Activated CD8-positive, alpha-beta memory T cell treated with anti-CD3 and anti-CD28 coated beads for 48 hours (primary cell): ENCODE measurements at places on chromosomes 7 and 10.
A peak's percentile ranks its signal among the peaks of the same experiment; 100 is the strongest.

DNA sequence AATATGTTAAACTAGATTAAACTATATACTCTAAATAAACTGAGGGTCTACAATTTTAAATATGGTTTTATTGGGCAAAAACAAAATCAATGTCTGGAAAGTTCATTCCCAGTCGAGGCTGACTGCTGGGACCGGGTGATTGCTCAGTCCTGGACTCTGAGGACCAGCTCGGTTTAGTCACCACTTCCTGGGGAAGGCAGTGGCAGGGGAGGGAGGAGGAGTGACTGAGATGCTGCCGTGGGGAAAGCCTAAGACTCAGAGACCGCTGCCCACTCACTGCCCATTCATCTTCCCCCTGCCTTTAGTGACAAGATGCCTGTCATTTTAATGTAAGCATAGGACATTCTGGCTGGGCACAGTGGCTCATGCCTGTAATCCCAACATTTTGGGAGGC is 29.0 kb downstream of the ATOH7 start:
- no peak for DNase-seq

DNA sequence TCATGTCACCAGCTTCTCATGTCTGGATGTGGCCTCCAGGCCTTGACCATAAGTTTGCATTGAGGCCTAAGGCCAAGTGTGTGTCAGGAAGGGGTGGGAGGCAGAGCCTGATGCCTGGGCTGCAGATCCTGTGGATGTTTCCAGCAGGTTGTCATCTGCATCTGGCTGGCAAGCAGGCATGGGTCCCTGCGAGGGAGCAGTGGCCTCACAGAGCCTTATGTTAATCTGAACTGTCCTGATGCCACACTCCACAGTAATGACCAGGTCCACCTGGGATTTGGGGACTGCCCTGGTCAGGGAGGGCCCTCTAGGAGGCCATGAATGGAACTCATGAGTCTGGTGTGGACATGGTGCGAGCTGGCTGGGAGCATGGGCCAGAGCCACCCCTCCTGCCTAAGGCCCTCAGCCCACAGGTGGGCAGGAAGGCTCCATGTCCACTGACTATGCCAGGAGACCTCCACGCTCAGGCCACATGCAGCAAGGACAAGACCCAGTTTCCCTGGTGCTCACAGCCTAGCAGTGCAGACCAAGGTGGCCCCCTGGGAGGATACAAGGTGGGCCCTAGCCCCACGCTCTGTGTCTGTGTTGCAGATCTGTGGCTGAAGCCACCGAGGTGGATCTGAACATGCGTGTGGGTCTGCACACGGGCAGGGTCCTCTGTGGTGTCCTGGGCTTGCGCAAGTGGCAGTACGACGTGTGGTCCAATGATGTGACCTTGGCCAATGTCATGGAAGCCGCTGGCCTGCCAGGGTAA is 83.1 kb downstream of the ADCY1 start:
- DNase-seq = no peak

DNA sequence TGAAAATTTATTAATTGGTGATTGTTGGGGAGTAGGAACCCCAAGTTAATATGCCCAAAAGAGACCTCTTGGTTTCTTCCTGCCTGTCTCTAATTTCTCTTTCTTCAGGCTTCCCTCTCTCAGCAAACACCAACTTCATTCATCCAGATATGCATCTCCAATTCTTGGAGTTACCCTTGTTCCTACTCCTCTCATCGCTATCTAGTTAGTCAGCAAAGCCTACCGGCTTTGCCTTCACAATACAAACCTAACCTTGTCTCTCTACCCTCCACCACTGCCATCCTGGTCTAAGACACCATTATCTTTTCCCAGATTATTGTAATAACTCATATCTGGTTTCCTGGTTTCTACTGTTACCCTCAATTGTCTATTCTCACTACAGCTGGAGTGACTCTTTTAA is 47.9 kb downstream of the MRPL32 start:
- DNase-seq = no peak

DNA sequence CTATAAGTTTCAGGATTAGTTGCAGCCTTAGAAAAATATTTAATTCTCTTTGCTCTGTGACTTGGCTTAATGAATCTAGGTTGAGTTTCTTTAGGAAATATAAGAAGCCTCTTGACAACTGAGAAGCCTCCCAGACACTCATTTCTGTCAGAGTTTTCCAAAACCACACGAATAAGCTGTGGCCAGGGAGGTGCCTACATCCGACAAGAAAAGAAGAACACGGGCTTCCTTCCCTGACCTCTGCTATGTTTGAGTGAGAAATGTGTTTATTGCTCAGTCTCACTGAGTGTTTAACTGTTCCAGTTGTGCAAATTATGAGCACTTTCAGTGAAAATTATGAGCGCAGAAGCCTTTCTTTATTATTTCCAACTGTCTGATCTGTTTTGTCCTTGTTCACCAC is 105.0 kb downstream of the TRIL start:
- no peak for DNase-seq

GRCh38 chr7:15723841-15724240 is 37.4 kb upstream of the MEOX2 start:
- no peak for DNase-seq

- DNase-seq = no peak
These were observed 282.5 kb downstream of the INHBA start for GRCh38 chr7:41420421-41420820.

- no peak for DNase-seq
These were observed 33.7 kb downstream of the ZNF775 start for GRCh38 chr7:150412518-150413488.

DNA sequence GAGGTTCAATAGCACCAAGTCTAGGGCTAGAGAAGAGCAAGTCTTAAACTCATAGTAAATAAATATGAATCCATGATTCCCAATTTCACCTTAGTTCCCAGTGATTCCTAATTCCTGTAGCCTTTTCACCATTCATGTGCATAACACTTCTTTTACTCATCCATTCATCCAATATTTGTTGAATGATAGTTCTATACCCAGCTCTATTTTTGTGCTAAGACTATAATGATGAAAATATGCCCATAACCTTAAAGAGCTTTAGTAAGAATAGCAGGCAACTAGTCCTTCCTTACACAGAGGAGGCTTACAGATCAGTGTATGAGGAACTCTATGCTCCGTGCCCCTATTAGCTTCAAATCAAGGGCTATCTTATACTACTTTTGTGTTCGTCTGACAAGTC is 280.2 kb upstream of the CHRM2 start:
- DNase-seq = no peak

DNA sequence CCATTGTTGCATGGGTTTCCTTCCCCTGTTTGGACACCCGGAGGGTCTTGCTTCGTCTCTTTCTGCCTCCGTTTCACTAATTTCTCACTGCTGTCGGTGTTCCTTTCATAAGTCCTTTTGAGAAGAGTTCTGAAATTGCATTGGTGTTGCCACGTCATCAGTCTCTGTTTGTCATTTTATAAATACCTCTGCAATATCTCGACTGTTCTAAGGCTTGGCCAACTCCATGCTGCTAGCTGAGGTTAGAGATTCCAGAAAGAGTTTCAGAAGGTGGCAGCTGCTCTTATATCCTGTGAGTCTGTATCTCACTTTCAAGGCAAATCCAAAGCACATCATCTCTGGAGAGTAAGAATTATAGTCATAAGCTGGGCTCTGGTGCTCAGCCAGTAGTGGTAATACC is 148.0 kb upstream of the INSYN2A start:
- no peak for DNase-seq

- DNase-seq = no peak
These were observed 24.0 kb upstream of the STEAP2 start for GRCh38 chr7:90187507-90188050.

DNA sequence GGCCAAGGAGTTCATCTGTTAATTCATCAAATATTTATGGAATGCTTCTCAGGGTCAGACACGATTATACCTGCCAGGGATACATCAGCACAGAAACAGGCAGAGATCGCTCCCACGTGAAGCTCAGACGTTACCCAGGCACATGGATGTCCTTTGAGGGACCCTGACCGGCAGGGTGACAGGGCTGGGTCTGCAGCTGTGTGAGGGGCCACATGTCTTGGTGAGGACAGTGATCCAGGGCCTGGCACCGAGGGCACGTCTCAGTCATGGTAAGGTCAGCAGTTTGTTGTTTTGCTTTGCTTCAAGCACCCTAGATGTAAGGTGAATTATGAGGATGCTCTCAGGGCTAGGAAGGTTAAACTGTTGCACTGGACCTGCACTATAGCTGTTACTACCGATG is 227.9 kb downstream of the WDR37 start:
- no peak for DNase-seq

DNA sequence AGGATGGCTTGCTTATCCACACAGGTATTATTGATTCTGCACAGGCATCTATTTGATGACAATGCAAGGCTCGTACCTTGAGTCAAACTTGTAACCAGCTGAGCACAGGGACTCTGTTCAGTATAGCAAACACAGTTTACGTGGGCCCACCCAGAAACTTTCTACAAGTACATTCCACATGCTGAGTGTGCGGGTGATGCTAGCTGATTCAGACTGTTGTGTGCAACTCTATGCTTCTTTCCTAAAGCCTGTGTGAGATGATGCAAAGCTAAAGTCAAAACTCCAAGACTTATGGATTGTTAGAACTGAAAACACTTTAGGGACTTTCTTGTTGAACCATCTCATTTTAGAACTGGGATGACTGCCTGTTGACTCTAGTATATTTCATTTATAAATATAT is 21.5 kb upstream of the CALD1 start:
- DNase-seq = no peak

- DNase-seq = no peak
These were observed 194.5 kb upstream of the GALNT17 start for GRCh38 chr7:70937424-70937823.

GRCh38 chr10:79904671-79905321 is 44.1 kb downstream of the SFTPD start:
- peak; percentile 26 for DNase-seq

DNA sequence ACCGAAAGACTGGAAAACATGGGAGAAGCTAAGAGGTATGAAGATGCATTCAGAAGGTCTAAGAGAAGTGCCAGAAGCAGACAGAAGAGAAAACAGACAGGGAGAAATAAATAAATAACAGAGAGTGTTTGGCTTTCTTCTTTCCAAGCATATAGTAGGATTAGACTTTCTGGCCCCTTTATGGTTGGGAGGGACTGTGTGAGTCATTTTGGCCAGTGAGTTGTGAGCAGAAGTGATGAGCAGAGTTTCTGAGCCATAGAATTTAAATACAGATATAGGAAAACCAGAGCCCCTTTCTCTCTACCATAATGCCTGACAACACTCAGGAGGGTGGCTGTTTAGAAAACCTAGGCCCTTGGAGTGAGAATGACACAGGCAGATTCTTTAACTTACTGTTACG is 171.0 kb downstream of the PPP1R17 start:
- DNase-seq = no peak

DNA sequence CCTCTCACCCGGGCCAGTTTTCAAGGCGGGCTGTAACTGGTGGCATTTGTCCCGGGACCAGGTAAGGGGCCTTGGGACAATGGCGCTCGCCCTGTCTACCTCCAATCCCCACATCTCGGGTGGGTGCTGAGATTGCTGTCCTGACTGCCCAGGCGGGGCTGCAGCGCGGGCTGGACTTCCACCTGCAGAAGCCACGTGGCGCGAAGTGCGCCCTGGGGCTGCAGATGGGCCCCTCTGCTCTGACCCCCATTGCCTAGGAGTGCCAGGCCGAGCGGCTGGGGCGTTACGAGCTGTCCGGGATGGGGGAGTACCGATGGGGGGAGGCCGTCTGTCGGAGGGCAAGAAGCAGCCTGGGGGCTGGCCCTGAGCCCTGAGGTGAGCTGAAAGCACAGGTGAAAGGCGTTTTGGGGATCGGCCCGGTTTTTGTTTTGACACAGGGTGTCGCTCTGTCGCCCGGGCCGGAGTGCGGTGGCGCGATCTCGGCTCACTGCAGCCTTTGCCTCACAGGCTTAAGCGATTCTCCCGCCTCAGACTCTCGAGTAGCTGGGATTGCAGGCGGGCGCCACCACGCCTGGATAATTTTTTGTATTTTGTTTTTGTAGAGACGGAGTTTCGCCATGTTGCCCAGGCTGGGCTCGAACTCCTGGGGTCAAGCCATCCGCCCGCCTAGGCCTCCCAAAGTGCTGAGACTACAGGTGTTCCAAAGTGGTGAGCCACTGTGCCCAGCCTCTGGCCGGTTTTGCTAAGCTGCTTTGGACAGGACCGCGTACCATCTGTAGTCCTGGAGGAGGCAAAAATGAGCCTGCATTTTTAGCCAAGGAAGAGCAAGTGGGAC is at the start of gene SFXN2:
TSS of gene SFXN2 (plus strand) at position 16 of the 835 bp plus-strand sequence. CDS start 12,001 bp downstream, outside the sequence.
- DNase-seq = no peak

GRCh38 chr7:100604976-100605911 is 3.1 kb downstream of the PCOLCE start:
- DNase-seq = no peak

GRCh38 chr10:59898125-59898835 is 8.1 kb downstream of the CCDC6 start:
- no peak for DNase-seq

- DNase-seq = no peak
These were observed 255.8 kb upstream of the CNTNAP2 start for GRCh38 chr7:145860809-145861208.

GRCh38 chr10:127934383-127934782 is 27.5 kb downstream of the PTPRE start:
- DNase-seq = no peak
